Dermis blood vessel endothelial cell (primary cell): ENCODE measurements at places on chromosomes 7 and 10. TPM values are rescaled to one million over a fixed set of nuclear protein-coding genes. Genes with fewer than 3 reads are reported as not detected.

Gene ZNF488
- total RNA-seq = under 0.01 and 0.28 TPM in 2 replicates

Gene PHYHIPL
- under 0.01 TPM in 1 of 2 replicates, not detected in the other for total RNA-seq

Gene UTF1
- total RNA-seq = not detected in 2 replicates

Gene HOXA10
- 3.7 and 4.4 TPM in 2 replicates for total RNA-seq

Gene PRKAR2B
- total RNA-seq = 38.5 and 57.2 TPM in 2 replicates

Gene NCF1
- not detected in 2 replicates for total RNA-seq
